ACHN (cell line): ENCODE measurements at places on chromosomes 5 and 9.

- DNase-seq, result no peak
Measured at GRCh38 chr5:120252839-120253238, 211.3 kb upstream of the PRR16 start.

GRCh38 chr9:106862110-106862820 is 701 bp upstream of the ZNF462 start:
- DNase-seq, result peak; percentile 49

DNA sequence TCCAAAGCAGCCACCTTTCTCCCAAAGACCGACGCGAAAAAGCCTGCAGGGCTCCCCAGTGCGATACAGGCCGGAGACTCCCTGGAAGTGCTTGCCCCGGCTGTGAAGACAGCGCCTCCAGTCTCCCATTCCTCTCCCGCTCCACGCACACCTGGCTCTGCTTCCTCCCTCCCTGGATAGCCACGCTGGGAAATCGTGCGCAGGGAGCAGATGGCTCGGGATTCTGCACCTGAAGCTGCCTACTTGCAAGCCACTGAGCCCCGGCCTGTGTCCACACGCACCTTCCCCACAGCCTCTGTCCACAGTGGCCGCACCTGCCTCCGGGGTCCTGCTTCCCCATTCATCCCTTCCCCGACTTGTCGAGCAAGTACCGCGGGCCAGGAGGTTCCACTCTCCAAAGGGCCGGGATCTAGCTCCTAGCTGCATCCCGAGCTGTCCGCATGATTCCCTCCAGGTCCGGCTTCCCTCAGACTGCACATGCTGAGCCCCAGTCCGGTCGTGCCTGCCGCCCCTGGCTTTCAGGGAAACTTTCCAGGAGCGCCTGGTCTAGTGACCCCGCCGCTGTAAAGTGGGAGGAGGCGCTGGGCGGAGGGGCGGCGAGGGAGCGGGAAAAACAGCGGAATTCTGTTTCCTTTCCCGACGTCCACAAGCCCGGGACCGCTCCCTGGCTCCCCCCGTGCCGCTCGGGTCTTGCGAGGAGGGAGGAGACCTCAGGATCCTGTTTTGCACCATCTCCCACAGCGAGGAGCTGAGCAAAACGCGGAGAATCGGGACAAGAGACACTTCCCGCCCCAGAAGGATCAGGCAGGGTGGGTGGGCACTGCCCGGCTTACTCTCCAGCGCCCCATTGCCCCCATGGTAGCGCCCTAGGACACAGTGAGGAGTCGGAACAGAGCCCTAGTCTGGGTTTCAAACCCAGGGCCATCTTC is 2.0 kb downstream of the SEMA6A start:
- DNase-seq, result peak; percentile 43

DNA sequence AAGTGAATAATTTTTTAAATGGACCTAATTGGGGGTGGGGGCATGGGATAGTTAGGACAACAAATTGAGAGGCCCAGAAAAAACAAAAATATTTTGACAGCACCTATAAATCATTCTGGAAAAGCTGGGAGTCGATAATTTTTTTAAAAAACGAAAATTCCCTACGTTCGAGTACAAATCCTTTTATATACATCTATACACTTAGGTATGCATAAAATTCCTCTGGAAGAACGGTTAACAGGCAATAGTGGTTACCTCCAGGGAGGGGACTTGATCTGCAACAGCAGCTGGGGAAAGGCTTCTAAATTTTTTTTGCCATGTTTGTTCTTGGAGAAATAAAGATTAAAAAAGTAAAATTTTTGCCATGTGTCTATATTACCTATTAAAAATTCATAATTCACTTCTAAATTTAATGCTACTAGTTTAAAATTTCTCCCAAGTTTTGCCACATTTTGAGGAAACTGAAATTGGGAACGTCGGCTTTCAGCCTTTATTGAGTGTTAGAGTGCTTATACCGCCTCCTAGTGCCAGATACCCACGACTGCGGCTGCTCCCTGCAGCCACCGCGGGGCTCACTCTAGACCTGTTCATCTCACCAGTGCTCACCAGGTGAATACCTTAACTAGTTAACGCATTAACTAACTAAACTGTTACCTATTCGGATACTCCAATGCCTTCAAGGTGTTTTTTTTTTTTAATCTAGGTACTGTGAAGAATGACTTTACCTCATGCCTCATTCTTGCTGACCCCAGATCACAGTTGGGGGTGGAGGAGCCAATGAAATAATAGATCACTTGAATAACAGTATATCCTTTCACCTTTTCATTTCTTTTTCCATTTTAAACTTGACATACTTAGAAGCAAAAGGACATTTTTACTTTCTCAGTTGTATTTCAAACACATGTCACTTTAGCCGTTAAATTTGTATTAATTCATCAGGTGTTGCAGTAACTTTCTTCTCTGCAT is 1.8 kb upstream of the BHMT start:
- DNase-seq, result peak; percentile 12

DNA sequence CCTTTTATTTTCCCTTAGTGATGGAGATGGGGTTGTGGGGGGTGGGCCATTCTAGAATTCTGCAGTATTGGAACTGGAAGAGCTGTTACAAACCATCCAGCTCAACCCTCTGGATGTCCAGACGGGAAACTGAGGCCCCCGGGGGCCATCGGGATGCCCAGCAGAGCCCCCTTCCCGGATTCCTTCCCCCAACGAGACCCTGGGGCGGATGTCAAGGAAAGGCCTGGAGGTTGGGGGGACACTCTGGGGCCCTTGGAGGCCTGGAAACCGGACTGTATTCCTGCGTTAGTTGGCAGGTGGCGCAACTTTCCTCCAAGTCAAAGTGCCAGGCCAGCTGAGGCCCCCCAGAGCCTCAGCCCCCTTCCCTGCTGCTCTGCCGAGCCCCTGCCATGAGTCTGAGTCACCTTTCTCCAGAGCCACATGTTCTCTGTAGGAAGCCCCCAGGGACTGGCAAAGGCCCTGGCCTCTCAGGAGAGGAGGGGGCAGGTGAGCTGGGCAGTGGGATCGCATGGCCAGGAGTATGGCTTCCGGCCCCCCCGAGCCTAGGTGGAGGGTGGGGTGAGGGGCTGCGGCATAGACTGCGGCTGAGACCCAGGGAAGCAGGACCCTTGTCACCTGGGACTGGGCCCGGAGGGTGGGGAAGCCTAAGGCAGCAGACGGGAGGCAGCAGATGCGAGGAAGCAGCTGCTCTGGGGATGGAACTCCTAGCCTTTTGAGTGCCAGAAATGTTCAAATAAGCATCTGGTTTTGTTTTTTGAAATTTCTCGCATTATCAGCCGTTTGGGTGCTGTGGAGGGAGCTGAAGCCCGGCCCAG is 17.8 kb upstream of the FIBCD1 start:
- DNase-seq, result no peak

GRCh38 chr5:62316176-62316502 is 10.1 kb downstream of the KIF2A start:
- DNase-seq, result no peak

- peak; percentile 24 for DNase-seq
Measured at GRCh38 chr9:85332487-85332886, 409.3 kb downstream of the AGTPBP1 start.

- no peak for DNase-seq
Measured at GRCh38 chr5:79759436-79759835, 69.8 kb downstream of the CMYA5 start.

DNA sequence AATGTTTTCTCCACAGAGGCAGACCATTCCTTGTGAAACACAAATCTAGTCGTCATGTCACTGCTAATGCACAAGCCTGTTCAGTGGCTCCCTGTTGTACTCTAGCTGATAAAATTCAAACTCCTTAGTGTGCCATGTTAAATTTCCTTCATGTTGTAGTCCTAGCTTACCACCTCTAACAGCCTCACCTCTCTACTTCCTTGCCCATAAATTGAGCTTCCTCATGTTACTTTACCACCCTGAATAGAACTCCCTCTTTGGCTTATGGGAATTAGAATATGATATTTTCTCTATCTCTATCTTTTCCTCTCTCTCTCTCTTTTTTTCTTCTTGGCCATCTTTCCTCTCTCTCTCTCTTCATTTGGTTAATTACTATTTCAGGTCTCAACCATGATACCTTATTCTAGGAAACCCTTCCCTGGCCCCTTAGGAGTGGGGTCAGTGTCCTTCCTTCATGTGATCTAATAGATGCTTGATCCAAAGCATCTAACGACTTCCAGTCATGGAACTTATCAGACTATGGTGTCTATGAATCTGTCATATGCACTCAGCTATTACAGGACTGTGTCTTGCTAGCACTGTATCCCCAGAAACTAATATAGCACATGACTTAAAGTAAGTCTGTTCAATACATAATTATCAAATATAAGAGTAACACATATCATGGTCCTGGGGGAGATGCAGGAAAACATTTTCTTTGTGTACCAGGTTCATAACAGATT is 31.5 kb upstream of the ALDH1A1 start:
- DNase-seq, result peak; percentile 12

GRCh38 chr9:33273266-33273971 is 8.6 kb downstream of the CHMP5 start:
- DNase-seq, result no peak

GRCh38 chr9:135901031-135901758 is 6.2 kb downstream of the CAMSAP1 start:
- DNase-seq, result no peak

DNA sequence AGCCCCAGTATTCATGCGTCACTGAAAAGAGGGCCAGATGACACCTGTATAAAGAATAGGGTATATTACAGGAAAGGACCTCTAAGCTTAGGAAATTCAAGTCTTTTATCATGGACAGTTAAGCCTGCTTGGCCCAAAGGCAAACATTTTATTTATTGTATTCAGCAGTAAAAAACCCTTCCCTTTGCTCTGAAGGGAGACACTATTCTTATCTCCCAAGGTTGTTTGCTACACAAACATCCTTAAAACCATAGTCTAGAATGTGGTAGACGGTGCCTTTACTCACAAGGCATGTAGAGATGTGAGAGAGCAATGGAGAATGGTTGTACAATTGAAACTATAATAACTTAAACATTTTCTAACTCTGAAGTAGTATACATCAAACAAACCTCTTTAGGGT is 33.9 kb downstream of the FTMT start:
- no peak for DNase-seq

- no peak for DNase-seq
Measured at GRCh38 chr5:158691631-158692255, 408.0 kb downstream of the EBF1 start.

DNA sequence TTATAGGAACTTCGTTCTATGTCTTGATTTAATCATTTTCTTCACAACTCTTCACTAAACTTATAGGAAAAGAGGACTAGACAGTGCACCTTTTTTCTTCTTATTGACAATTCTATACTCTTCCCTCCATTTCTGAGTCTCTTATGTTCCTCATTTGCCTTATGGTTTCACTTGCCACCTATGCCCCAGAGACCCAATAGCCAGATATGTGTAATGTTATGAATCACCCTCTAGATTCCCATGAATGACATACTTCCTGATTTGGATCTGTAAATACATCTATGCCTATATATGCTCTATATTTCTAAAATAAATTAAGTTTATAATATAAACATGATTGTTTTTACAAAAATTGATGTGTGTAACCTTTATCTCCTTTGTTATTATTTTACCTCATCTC is 514.1 kb upstream of the MEF2C start:
- DNase-seq, result peak; percentile 1

DNA sequence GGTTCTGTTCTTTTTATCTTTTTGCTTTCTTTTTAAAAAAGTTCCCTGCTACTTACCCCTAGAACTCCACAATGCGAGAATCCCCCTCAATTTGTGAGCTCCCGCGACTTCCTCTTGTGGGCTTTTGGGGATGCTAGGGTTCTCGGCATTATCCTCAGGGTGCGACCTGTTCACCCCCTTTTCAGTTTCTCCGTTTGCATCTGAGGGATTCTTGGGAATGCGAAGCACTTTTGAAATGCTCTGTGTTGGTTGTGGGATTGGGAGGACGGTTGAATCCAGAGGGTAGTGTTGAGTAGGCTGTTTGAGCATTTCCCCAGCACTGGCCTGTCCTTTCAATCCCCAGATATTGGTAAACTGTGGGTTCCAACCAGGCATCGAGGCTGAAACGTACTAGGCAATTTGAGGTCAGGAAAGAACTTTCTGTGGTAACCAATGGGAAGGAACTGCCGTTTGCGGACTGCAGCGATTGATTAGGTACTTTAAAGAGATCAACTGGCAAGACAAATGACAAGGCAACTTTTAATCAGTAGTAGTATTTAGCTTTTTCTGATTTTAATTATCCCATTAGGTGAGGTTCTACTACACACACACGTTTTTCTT is 415 bp downstream of the XRCC4 start:
- DNase-seq, result peak; percentile 45

- no peak for DNase-seq
Measured at GRCh38 chr9:115533511-115533910, 415.6 kb upstream of the TNC start.

- DNase-seq, result no peak
Measured at GRCh38 chr9:14270358-14271092, 43.4 kb downstream of the NFIB start.

DNA sequence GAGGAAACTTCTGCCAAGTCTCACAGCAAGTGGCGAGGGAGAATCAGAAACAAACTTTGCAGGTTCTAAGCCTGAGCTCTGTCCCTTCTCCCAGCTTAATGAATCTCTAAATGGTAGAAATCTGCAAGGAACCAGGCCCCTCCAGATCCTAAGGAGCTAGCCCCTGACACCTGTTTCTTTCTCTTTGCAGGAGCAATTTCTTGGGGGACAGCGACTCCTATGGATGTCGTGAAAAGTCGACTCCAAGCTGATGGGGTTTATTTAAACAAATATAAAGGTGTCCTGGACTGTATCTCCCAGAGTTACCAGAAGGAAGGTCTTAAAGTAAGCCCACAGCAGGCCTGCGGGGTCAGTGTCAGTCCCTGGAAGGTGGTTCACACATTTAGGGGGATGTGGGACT is 21.8 kb downstream of the IL9 start:
- DNase-seq, result no peak

- DNase-seq, result peak; percentile 12
Measured at GRCh38 chr5:56409331-56410190, 176.4 kb upstream of the ANKRD55 start.

GRCh38 chr5:143133721-143134120 is 269.8 kb downstream of the NR3C1 start:
- no peak for DNase-seq

DNA sequence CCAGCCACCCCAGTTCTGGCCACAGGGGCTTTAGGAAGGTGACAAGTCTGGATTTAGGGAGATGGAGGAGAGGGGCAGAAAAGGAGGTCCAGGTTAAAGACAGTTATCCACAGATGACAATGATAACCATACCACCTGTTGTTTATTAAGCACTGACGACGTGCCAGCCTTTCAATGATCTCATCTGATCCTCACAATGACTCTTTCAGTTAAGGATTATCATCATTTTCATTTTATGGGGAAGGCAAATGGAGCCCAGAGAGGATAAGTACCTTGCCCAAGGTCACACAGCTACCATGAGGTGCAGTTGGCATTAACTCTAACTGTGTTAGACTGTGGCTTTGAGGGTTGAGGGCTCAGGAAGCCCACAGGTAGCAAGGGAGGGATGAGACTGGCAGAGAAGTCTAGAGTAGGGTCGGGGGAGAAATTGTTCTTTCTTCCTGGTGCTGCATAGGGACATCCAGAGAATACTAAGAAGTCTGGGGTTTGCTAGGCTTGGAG is 21.5 kb upstream of the JADE2 start:
- no peak for DNase-seq

- peak; percentile 50 for DNase-seq
Measured at GRCh38 chr9:98811051-98811650, 3.7 kb downstream of the GALNT12 start.

- no peak for DNase-seq
Measured at GRCh38 chr9:121871431-121872025, 220.1 kb downstream of the DAB2IP start.

GRCh38 chr5:123181394-123181801 is 92.4 kb downstream of the PRDM6 start:
- DNase-seq, result no peak
